Activated CD8-positive, alpha-beta T cell treated with anti-CD3 and anti-CD28 coated beads, Interleukin-2, amount 10 ng/mL, durations not matched to agents 7 days and 5 days (primary cell): ENCODE measurements at places on chromosomes 12 and 14. TPM values are rescaled to one million over a fixed set of nuclear protein-coding genes. Genes with fewer than 3 reads are reported as not detected.

DNA sequence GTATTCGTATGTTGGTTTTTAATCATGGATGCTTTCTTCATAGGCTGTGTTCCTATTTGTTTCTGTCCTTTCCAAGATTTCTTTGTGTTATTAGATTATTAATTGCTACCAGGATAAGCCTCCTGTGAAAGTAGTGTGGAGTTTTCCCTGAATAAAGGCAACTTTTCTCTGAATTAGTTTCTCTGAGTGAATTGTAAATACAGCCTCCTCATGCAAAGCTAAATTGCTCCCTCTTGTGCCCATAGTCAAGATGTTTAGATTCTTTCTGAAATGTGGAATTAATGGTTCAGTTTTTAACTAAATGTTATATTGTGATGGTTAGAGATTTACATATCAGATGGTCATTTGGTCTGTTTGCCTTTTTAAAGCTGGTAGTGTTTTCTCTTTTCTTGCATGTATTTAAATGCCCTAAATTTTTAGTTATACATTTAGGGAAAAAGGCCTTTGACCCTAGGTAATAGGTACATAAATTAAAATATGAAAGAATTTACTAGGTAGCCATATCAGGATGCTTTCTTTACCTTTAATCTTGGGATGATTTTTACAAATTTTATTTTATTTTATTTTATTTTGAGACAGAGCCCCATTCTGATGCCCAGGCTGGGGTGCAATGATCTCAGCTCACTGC, 8.9 kb downstream of the APAF1 start:
- DNase-seq = peak; percentile 33

The GALNT4 gene
- 16.6 TPM for total RNA-seq

GRCh38 chr12:132771126-132771838, 9.7 kb upstream of the ANKLE2 start:
- peak; percentile 68 for DNase-seq

DNA sequence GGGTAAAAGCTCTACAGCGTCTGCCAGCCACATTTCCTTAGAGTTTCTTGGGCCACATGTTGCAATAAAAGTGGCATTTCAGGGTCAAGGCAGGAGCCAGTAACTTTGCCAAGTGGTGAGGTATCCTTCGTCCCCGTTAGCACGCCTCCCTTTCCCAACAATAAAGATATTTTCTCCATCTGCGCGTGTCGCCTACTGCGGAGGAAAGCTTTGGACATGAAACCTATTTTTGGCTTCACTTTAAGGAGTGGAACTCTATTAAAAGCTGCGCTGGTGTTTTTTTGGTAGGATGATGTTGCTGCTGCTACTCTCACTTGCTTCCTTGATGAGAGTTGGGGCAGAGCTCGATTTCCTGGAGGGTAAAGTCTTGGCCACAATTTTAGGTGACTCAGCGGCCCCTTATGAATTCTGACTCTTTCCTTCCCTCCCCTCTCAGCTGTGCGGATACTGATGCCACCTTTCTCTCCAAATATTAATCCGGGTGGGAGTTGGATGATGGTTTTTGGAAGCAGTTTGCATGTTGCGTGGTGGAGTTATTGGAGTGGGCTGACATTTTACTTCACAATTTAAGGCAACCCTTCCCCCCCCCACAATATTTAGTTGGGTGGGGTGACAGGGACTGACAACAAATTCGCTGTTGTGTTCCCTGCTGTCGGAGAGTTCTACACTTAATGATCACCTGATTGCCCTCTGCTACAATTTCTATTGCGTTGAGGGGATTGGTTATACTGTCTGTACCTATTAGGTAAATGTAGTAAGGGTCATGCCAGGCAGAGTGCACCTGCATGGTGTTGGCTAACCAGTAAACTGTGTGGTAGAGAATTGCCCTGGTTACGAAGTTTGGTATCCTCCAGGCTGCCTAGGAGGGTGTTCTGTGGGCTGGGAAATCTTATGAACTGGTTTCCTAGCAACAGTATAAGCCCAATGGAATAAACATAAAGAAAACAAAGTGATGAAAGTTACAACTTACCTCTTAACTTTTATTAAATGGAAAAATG, 1.1 kb downstream of the CCDC91 start:
- peak; percentile 50 for DNase-seq

DNA sequence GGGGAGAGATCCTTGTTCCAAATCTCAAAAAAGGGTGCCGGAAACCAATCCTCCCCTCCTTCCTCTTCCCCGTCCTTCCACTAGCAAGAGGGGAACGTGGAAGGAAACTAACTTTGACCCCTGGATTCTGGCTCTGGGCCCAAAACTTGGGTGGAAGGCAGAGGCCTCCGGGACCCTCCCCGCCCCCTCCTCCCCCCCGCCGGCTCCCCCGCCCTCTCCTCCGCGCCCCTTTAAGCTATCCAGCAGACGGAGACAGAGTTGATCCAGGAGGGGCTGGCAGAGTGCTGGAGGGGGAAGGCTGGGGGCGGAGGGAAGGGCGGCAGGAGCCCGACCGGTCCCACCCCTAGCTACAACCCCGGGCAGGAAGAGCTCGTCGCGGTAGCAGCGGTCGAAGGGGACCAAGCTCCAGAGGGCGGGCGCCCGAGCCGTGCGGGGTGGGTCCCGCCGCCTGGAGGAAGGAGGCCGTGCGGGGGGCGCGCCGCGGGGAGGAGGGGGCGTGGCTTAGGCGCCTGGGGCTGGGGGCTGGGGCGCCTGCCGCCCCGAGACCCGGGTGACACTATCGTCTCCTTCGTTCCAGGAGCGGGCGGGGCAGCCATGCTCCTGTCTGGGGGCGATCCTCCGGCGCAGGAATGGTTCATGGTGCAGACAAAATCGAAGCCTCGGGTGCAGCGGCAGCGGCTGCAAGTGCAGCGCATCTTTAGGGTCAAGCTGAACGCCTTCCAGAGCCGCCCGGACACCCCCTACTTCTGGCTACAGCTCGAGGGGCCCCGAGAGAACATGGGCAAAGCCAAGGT, at the start of gene NYNRIN:
Gene NYNRIN, plus strand, starts transcription at position 351 of the 794 bp plus-strand sequence. Its CDS starts 244 bp downstream, at position 595.
- peak; percentile 58 for DNase-seq

The SPIC gene
- total RNA-seq = not detected

The RNF212B gene
- not detected for total RNA-seq
